ENCODE measurements at places on chromosomes 6 and 20.

DNA sequence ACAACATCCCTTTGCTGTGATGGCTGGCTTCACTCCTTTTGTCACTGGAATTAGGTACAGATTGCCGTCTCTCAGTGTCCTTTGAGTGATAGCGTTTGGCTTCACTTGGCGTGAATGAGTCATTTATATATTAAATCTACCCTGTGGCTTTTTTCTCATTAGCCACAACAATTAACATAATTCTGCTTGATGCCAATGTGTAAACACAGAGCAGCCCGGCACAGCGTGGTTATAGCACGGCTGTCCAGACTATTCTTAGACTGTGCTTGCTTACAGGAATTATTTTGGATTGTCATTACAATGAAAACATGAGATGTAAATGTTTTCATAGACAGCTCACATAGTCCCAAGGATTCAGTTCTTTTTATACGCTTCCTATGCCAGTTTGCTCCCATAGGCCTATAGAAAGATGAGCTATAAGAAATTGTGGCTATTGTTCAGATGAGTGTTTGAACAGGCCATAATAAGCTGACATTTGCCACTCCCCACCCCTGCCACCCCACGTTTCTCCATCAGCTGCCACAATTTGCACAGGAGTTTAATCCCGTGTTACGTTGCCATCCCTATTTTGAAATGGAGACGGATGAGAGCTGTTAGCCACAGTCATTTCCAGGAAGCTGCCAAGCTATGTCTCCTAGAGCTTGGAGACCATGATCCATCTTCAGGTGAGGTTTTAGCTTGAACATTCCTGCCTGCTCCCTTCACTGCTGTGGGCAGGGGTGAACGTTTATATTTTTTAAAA, 65.9 kb downstream of the PPP1R14C start:
- DNase-seq, result no peak

DNA sequence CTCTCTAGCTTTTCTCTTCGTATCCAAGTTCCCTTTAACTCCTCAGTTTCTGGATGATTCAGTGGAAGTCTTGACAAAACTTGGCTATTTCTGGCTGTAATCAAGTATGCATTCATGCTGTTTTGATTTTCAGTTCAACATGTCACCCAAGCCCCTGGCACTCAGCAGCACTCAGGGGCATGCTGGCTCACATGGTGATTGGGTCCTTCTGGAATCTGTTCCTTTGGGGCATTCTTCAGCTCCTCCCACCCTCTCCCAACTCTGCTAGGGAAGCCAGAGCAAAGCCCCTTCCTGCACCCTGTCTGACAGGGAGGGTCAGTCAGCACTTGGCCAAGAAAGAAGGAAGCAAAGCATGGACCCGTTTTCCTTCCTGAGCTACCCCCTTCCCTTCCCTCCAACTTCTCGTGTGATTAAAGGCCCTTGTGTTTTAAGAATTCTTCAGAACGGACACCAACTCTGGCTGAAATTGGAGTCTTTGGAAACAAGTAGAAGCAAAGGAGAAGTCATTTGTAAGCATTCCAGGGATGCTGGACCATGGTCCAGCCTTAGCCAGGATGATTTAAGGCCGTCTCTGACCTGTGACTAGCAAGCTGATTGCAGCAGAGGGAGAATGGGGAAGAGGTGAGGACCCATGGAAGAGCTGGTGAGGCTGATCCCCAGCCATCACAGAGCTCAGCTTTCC, 7.1 kb downstream of the PLEKHG1 start:
- no peak for DNase-seq

GRCh38 chr20:63121246-63121645, 94.7 kb downstream of the YTHDF1 start:
- DNase-seq, result no peak

- no peak for DNase-seq
Measured at GRCh38 chr6:95576998-95577303, 384 bp upstream of the MANEA start.

DNA sequence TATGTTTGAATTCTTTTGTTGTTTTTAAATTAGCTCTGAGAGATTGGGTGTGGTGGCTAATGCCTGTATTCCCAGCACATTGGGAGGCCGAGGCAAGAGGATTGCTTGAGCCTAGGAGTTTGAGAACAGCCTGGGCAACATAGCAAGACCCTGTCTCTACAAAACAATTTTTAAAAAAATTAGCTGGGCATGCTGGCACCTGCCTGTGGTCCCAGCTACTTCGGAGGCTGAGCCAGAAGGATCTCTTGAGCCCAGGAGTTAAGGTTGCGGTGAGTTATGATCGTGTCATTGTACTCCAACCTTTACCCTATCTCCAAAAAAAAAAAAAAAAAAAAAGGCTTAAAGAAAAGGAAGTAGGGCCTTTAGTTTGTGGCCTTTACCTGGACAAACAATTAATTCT, 22.9 kb downstream of the DHX35 start:
- no peak for DNase-seq

GRCh38 chr6:140897349-140897748, 1235.4 kb upstream of the GJE1 start:
- no peak for DNase-seq

DNA sequence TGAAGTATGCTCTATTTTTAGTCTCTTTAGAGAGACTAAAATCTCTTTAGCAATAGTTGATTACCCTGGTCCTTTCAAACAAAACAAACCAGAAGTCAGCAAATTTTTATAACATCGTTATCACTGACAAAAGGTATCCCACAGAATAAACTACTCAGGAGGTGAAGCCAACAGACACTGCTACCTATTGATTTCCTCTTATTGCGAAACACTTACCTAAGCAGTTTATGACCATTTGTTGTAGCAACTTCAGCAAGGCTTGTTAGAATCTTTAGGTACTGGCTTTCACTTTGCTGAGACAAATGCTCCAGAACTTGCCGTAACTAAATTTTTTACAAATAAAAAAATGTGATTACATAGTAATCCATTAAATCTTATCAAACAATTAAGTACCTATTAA, 64.4 kb downstream of the HACE1 start:
- no peak for DNase-seq

GRCh38 chr6:22657352-22657980, 88.1 kb downstream of the HDGFL1 start:
- no peak for DNase-seq

DNA sequence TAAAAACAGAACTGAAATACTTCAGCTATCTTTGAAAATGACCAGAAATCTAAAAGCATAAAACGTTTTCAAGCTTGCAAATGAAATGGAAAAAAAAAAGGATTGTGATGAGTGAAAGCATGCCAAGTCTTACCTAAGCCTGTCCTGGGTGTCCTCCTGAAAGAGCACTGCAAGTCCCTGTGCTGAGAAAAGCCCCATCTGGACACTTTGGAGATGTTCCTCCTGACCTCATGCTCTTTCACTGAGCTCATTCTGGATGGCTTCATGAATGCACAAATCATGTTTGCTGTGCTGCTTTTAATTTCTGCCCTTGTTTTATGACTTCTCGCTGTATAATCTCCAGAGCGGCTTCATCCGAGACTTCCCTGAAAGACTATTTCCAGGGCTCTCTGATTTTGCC, 136.0 kb downstream of the SOD2 start:
- DNase-seq, result no peak

DNA sequence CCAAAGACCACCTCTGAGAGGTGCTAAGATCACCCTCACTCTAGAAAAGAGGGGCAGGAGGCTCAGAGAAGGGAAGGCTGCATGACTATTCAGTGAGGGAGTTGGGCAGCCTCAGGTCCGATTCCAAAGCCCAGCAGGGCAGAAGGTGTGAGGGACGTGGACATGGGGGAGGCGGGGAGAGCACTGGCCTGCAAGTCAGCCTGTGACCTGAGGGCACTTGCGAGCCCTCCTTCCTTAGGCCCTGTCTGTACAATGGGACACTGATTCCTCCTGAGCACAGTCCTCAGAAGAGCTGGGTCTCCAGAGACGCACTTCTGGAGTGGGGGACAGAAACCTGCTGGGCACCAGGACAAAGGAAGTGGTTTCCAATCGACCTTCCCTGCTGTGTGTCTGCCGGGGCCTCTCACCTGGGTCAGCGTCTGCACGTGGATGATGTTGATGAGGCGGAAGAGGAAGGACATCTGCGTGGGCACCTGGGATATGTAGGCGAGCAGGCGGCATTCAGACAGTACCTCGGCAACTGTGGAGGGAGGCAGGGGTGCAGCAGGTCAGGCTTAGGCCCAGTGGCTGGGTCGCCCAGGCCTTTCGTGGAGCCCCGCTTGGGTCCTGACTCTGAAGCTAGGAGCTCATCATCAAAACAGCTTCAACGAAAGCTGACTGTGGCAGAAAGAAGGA, 48.5 kb downstream of the MYH7B start:
- no peak for DNase-seq

DNA sequence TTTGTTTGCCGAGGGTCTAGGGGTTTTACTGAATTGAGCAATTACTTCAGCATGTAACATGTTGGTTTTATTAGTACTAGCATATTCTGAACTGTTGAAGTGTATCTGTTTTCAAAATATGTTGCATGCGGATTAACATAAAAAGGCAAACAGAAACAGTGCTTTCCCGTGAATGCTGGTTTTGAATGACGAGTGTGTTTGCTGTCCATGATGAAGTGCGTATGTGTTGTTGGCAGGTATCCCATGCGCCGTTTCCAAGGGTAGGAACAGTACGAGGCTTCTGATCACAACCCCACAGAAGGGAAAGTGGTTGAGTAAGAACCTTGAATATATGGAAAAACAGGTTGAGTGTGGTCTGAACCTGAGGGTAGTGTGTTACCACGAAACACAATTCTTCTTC, 232.9 kb downstream of the SAMD5 start:
- DNase-seq, result no peak

GRCh38 chr6:131132360-131132759, 2.9 kb upstream of the AKAP7 start:
- no peak for DNase-seq

GRCh38 chr20:63325021-63325471, 32.1 kb downstream of the COL20A1 start:
- DNase-seq, result no peak

DNA sequence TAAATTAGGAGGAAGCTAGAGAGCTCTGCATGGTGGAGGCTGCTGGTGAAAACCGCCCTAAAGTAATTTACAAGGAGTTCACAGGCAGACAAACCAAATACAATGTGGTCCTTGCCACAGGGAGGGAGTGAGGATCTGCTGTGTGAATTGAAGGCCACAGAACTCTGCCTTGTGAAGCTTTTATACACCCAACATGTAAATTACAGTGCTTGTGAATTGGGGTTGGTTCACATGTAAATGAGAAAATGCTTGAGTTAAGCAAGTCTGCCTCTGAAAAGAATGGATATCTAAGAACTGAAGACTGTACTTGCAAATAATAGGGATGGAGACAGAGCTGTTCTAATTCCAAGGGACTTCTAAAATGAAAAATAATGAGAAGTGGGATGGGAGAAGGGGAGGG, 194.2 kb downstream of the SLC35F1 start:
- DNase-seq, result no peak
